ENCODE measurements at places on chromosomes 16 and 17.

DNA sequence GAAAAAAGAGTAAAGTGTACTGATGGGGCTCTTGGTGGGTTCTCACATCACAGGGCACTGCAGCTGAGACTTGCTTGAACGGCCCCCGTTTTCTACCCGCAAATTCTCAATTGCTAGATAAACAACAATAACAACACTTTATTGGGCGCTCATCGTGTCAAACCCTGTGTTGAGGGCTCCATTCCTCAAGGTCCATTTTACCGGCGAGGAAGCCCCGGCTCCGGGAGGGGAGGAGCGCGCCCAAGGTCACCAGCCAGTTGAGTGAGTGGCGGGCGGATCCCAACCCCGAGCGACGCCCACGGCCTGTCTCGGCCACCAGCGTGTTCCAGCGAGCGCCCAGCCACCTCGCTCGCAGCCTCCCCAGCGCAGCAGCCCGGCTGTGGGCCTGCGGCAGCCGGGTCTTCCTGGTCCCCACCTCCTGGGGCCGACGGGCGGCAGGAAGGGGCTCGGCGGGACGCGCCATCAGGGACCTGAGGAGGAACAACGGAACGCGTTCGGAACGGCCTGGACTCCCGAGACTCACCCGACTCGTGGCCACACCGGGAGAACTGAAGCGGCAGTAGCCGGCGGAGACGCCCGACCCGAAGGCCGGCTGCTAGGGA lies 373 bp downstream of the CMC2 start:
- peak; percentile 46 for DNase-seq

DNA sequence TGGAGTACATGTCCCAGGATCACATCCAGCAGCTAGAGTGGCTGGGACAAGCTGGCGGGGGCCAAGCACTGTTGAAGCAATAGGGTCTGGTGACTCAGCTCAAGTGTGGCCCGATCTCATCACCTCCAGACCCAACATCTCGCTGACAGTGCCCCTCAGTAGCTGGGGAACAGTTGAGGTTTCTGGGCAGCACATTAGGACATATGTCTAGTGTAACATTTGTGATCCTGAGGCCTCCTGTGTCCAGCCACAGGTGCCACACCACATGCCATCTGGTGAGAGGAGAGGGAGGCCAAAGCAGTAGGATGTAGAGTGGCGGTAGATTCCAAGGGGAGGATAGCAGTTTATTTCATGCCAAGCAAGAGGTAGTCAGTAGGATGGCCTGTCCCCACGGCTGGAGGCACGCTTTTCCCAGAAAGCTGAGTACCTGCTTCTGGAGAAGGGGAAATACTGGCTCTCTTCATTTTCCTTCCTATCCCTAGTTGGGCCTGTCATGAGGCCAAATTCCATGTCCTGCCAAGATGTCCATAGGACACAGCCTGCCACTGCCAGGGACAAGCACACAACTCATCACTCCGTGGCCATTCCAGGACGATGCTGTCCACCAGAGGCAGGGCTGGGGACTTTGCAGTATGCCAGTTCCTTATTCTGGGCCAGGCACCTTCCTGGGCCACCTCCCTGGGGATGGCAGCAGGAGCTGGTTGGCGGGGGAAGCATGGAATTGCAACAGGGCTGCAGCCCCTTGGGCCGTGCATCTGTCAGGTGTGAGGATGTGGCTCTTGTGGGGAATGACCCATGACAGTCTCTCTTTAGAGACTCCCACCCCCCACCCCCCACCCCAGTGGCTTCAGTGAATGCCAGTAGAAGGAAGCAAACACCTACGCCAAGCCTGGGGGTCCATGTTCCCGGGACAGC lies 24.0 kb downstream of the GGA3 start:
- no peak for DNase-seq

DNA sequence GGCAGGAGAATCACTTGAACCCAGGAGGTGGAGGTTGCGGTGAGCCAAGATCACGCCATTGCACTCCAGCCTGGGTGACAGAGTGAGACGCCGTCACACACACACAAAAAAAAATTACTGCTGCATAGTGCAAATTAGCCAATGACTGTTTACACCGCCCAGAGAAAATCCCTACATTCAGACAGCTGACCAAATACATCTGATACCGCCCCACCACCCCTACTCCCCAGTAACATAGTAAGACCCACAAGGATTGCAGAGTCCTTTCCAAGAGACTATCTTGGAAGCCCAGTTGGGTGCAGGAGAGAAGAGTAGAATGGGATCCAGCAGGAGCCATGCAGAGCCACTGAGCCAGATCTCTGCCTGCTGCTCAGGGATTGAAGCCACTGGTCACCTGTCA lies 63.5 kb downstream of the SLC39A11 start:
- no peak for DNase-seq

GRCh38 chr17:79930062-79930876 lies 91.0 kb upstream of the CBX4 start:
- peak; percentile 28 for DNase-seq

DNA sequence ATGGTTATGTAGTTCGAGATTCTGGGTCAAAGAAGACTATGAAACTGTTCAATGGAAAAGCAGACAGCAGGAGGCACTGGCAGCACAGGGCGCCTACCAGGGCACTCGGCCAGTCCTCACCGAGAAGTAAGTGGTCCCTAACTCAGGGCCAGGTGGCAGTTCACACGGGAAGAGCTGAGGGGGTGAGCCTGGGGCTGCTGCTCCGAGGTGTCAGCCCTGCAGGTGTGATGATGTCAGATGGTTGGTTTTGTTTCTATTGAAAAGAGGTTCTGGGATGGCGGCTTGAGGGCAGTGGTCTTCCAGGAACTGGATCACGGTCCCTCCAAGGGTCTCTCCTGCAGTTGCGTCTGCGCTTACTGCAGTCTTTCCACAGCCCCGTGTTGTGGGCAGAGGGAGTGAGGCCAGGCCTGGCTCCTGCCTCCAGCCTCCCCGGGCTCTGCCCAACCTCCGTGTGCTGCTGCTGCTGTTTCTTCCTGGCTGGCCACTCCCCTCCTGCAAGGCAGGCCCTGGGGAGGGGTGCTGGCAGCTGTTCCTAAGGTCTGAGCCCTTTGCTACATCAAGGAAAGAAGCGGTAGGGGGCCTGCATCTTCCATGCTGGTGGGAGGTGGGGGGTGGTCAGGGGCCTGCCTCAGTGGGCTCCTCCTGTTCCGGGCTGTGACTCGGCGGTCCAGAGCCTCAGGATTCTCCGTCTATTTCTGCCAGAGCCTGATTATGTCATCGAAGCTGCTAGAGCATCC lies 22.6 kb downstream of the RNF213 start:
- no peak for DNase-seq

GRCh38 chr16:50267151-50267631 lies 840 bp downstream of the ADCY7 start:
- no peak for DNase-seq

DNA sequence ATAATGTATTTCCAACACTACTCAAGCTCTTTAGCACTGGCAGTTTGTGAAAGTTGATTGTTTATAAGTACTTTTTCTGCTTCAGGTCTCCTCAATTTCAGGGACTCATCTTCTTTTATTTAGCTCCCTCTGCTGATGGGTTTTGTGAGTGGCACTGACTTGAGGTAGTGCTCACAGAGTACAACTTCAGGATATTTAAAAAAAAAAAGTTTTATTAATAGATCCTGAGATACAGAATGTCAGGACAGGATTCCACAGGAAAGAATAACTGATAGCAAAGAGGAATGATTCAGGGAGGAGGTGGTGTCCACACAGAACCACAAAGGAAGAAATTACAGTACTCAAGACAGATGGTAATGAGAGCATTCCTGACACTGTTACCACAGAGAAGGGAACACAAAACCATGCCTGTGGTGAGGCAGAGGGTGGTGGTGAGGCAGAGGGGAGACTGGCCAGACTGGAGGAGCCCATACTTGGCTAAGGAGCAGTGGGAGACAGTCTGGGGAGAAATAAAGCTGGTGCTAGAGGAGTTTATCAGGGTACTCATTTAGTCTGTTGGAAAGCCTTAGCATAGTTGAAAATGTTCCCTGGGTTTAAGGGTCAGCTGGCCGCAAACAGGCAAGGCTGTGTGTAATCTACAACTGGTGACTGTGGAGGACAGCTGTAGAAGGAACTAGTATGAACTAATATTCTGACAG lies 63.7 kb downstream of the SPAG9 start:
- peak; percentile 12 for DNase-seq

DNA sequence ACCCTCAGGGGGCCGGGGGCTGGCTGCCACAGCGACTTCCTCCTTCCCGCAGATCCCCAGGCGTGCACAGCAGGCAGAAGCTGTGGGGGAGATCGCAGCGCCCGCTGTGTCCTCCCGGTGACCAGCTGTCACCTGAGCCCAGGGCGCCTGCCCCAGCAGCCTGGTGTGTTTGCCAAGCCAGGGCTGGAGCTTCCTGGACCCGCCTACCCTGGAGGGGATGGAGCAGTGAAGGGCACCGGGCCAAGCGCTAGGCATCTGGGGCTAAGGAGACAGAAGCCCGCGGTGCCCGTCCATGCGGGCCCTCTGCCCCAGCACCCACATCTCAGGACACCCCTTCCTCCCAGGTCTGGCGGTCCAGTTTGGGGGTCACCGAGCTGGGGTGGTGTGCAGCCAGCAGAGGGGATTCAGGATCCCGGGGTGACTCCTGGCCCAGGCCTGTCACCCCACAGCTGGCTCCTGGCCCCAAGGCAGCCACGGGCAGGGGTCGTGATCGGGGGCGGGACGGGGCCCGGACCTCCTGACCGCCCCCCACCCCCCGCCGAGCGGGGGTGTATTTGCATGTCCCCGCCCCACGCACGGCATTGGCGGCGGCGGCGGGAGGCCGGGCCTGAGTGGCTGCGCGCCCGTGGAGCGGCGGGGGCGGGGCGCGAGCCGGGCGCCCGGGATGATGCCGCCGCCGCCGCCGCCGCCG lies at the start of gene RAB26:
Gene RAB26, plus strand, starts transcription at position 645 of the 691 bp plus-strand sequence. CDS start 159 bp downstream, outside the sequence.
- peak; percentile 93 for DNase-seq

- DNase-seq = no peak
Observed at GRCh38 chr16:66081775-66082366, 284.6 kb upstream of the CDH5 start.

- DNase-seq = no peak
Observed at GRCh38 chr17:74803388-74803930, 27.3 kb upstream of the NAT9 start.

DNA sequence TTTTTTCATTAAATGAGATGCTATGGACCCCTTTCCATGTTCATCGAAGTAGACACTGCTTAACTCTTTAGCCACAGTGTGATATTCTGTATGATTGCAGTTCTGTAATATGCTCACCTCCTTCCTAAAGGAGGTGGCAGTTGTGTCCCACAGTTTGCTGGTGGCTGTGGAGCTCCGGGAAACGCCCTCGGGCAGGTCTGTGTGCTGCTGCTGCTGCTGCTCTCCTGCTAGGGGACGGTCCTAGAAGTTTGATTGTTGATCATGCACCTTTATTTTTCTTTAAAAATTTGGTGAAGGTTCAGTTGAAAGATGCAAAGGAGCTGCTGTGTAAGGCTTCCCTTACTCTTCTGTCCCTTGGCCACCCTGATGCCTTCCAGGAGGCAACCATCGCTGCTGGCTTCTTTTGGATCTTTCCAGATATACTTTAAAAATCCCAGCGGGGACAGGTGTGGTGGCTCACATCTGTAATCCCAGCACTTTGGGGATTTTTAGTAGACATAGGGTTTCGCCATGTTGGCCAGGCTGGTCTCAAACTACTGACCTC lies 8.4 kb upstream of the CLEC18A start:
- no peak for DNase-seq

DNA sequence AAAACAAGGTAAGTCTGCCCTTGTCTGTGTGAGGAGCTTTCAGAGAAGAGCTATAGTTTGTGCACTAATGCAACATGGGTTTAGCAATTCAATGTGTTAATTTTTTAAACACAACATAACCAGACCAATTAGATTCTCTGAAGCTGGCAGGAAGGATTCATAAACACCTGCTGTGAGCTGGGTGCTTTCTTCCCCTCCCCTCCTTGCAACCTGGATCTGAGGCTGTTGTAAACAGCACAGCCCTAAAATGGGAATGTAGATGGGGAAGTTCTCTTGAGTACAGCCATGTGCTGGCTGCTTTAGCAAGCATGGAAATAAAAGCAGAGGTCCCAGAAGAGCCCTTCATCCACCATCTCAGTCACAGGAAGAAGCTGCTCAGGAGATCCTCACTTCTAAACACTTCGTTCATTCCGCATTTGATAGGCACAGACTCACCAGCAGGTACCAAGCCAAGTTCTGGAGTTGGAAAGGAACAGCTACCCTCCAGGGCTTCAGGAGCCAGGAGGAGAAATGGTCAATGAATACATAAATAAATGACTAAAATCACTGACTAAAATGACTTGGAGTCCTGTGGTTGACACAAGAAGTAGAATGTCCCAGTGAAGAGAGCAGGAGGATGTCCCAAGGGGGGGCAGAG lies 21.7 kb downstream of the AXIN2 start:
- peak; percentile 33 for DNase-seq

- no peak for DNase-seq
Observed at GRCh38 chr16:79677799-79678530, 77.4 kb upstream of the MAF start.

GRCh38 chr16:86298758-86299134 lies 211.6 kb upstream of the FOXF1 start:
- DNase-seq = no peak

GRCh38 chr16:57585051-57585687 lies 42.7 kb downstream of the ADGRG5 start:
- DNase-seq = no peak

GRCh38 chr16:11025120-11025531 lies 80.8 kb downstream of the CLEC16A start:
- no peak for DNase-seq

GRCh38 chr17:44960691-44961090 lies 7.4 kb downstream of the C1QL1 start:
- no peak for DNase-seq

- peak; percentile 84 for DNase-seq
Observed at GRCh38 chr17:50556803-50557202, 3.7 kb upstream of the CACNA1G start.

- DNase-seq = no peak
Observed at GRCh38 chr16:49496656-49497055, 123.1 kb downstream of the C16orf78 start.

DNA sequence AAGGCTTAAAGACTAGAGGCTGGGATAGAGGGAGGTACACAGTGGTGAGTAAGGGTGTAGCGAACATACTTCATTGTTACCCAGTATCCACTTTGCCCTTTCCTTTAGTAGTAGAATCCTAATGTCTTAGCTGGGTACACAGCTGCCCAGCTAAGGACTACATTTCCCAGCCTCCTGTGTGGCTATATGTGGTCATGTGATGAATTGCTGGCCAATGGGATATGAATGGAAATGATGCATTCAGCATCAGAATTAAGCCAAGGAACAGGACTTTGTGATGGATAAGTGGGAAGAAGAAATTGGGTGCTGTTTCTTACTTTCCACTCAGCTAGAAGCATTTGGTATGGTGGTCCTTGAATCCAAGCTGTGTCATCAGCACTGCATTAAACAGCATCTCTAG lies 55.9 kb downstream of the FOXL1 start:
- DNase-seq = no peak

- no peak for DNase-seq
Observed at GRCh38 chr17:29573871-29574731, 5.6 kb downstream of the TP53I13 start.

- no peak for DNase-seq
Observed at GRCh38 chr16:77759821-77760220, 28.5 kb upstream of the VAT1L start.

GRCh38 chr17:39194089-39194984 lies 3.1 kb downstream of the CACNB1 start:
- DNase-seq = no peak

Measured in COR-L47 (cell line).